ENCODE measurements at places on chromosomes 5 and 9.

- no peak for DNase-seq
Measured at GRCh38 chr9:20264896-20265295, 357.4 kb downstream of the MLLT3 start.

DNA sequence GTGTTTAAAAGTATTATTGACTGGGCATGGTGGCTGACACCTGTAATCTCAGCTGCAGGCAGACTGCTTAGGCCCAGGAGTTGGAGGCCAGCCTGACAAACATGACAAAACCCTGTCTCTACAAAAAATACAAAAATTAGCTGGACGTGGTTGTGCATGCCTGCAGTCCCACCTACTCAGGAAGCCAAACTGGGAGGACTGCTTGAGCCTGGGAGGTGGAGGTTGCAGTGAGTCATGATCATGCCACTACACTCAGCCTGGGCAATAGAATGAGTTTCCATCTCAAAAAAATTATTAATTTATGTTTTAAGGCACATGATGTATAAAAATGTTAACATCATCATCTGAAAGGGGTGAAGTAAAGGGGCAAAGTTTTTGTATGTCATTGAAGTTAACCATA, 49.7 kb upstream of the FNIP1 start:
- peak; percentile 41 for DNase-seq

- no peak for DNase-seq
Measured at GRCh38 chr5:132008163-132008473, 3.3 kb downstream of the ACSL6 start.

DNA sequence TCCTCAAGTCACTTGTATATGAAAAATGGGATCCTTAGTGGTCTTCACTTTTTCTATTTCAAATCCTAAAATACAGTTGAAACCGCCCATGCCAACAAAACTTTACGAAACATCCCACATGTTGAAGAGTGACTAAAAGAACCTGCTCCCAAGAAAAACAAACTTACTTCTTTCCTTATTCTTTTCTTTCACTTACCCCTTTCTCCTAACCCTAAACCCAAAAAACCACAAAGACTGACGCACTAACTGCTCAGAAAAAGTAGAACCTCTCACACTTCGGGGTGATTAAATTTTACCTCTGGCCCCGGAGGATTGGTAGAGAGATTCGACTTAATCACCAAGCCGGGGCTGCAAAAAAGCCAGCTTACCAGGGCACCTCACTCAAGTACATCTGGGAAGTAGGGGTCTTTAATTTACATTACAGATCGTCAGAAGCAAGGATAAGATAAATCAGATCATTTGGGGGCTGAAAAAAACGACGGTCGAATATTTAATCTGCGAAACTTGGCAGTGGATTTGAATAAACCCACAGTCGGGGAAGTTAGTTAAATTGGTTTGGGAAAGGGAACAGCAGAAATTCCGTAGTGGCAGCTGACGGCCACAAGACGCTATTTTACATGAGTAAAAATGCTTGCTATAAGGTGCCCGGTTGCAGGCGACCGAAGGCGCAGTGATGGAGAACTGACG, 1.3 kb downstream of the CDO1 start:
- DNase-seq, result peak; percentile 10

DNA sequence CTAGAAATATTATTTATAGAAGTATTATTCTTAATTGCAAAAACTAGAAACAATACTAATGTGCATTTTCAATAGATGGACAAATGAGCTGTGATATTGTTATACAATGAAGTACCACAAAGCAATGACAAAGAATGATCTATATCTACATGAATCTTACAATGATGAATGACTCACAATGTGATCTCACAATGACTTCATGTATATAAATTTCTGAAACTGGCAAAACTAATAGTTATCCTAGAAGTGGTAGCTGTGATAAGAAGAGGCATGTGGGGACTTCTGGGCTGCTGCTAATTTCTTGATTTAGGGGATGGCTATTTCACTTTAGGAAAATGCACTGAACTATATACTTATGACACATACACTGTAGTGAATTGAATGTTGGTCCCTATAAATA, 396.0 kb upstream of the ZNF608 start:
- no peak for DNase-seq

DNA sequence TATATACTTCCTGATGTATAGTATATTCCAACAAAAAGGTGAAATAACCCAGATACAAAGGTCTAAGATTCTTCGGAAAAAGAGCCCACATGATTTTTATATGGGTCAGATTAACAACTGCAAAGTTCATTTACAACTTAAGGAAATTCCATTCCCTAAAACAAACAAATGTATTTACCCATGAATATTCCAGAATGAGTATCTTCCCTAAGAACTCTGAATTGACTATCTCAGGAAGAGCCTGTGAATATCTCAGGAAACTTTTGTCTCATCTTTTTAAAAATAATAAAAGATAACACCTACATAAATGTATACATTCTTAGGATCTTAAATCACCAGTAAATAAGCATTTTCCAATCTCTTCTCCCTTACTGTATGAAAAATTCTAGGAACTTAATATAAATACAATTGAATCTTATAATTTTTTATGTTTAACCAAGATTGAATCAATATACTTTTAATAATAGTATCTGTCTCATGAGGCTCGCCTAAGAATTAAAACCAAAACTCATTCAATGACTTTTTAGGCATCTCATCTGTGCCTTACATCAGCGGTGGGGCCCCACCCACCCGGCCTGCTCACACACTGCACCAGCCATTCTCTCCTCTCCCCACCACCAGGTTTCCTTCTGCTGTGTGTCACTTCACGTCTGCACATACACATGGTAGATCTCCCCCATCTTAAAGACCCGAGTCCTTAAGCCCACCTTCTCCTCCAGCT, 78.1 kb downstream of the RAPGEF1 start:
- DNase-seq, result no peak

- DNase-seq, result peak; percentile 96
Measured at GRCh38 chr9:121246821-121247561, 21.0 kb upstream of the GSN start.

DNA sequence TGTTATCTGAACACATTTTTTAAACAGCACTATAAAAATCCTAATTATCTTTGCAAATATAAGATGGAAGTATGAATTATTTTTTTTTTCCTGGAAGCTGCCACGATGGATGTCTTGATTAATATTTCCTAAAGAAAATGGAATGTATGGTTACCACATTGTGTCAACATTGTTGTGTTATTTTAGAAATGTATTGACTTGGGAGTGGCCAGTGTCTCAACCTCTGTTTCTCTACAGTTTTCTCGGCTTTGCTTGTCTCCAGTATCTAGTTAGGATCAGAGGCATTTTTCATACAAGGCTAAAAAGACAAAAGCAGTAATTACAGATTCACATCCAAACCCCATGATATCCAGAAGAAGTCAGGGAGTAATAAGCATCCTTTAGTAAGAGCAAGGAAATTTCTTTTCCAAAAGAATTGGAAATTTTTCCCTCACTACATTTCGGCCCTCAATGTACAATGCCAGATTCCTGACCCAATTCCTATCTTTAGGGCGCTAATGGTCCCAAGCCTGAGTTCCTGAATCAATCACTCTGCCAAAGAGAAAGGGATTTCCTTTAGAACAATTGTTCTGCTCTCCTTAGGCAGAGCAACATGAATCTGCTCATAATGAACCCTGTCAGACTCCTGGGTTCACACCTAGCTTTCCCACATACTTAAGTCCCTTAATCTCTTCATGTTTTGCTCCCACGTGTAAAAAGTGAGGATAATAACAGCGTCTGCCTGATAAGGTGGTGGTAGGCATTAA, 111.7 kb downstream of the EDIL3 start:
- no peak for DNase-seq

GRCh38 chr5:80255431-80255810, 427 bp downstream of the SERINC5 start:
- peak; percentile 76 for DNase-seq

DNA sequence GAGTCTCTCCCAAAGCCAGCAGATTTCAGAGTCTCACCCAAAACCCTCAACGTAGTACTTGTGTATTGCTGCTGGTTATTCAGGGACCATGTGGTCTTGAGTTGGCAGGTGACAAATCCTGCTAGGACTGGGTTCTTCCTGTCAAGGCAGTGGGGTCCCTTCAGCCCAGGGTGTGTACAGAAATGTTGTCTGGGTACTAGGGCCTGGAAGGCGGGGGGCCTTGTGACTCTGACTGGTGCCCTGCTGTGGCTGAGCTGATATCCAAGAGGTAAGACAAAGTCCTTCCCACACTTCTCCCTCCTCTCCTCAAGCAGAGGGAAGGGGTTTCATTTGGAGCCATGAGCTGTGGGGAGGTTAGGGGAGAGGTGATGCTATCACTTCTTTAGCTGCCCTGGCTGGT, 58.8 kb downstream of the GABRA6 start:
- DNase-seq, result no peak

DNA sequence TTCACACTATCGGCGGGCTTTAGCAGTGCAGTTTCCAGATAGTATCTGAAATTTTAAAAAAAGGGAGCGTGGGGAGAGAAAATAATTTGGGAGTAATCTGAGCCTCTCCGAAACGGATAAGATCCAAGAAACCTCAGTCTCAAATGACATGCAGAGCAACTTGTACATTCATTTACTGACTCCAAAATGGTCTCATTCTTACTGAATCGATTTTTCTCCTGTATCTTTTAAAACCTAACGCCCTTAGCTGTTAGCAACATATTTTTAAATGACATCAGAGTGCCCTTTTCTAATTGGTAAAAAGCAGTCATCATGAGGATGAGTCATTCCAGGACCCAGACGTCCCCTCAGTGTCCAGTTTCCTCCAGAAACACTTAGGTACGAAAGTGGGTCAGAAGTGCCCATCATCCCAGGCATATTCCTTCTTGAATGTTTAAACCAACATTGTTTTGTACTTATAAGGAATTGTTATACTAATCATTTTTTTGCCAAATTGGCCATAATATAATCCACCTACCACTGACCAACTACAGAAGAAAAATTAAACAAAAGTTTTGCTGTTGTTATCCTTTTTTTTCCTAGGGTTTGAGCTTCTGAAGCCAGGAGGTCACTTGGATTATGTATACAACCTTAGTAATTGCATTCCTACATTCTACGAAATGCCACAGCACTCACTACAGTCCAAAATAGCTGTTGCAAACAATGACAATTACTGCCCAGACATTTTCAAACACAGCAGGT, 354.4 kb downstream of the ADAMTS6 start:
- DNase-seq, result no peak

DNA sequence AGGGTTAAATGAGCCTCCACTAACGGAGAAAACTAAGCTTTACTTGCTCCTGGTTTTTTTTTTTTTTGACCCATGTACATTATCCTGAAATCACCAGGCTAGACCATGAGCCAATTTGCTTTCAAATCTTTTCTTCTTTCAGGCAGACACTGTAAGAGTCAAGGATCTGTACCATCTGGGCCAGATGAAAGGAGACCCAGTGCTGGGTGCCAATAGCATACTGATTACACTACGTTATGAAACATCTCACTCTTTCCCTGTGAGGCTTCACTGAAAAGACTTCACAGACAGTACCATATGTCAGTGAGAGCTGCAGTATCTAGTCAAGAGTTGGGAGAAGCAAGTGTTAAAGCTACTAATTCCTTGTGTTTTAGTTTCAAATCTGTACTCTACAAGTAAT, 161.2 kb upstream of the PTPRD start:
- no peak for DNase-seq

DNA sequence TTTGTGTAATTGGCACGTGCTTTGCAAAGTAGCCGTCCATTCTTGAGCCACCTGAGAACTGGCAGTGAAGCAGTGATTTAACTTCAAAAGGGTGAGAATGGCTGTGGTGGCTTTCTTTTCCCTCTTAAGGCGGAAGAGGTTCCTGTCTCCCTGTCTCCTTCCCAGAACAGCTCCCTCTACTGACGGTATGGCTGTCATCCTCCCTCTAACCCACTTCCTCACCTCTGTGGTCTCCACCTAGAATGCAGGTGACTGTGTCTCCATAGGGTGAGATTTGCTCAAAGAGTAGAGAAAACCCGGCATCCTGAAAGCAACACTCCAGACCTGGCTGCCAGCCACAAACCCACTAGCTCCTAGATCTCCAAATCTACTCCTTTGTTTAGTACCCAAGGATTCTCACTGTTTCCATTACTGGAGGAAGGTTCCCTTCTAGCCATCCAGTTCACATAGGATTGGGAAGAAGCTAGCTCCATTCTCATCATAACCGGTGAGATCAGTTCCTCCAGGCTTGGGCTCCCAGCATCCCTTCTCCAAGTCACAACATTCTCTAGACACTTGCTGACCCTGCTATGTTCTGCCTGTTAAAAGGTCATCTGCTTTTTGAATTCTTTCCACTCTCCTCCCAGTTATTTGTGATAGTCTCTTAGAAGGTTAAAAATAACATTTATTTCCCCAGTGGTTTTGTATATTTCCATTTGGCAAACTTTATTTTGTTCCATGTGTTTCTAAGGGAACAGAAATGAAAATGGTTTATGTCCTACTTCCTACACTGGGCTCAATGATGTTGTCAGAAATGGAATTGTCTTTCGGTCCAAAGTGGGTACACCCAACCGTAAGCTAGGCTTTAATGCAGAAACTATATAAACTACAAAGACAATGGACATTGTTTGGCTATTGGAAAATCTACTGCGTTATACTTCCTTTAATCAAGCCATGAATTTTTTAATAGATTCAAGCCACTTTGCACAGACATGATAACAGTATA, 269.4 kb downstream of the CWC27 start:
- DNase-seq, result no peak

DNA sequence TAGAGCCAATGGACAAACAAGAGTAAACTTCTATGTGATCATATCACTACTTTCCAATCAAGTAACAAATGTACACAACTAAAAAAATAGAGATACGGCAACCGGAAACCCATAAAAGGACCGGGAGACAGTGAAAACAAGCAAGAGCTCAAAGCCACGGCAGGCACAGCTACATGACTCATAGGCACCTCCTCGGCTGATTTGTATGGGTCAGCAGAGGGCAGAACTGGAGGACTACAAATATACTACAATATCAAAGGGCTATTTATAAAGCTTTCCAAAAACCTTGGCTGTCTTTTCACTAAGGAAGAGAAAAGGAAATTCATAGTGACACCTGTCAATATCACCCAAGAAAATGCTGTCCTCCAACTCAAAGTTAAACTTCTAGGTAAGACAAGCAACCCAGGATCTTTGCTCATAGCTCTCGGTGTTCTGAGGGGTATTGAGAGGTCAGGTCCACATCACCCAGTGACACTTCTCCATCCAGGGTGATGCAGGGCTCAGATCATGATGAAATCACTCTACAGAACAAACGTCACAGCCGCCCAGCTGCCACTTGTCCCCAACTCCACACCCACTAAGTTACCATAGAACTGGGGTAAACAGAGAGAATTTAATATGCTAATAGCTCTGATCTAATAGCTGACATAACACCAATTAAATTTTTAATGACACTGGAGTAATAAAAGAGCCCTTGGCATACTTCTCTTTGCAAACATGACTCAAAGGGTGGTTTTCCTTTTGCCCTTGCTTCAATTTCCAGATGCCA, 41.3 kb downstream of the PFDN1 start:
- DNase-seq, result peak; percentile 86

GRCh38 chr5:120454094-120454798, 9.9 kb upstream of the PRR16 start:
- no peak for DNase-seq

DNA sequence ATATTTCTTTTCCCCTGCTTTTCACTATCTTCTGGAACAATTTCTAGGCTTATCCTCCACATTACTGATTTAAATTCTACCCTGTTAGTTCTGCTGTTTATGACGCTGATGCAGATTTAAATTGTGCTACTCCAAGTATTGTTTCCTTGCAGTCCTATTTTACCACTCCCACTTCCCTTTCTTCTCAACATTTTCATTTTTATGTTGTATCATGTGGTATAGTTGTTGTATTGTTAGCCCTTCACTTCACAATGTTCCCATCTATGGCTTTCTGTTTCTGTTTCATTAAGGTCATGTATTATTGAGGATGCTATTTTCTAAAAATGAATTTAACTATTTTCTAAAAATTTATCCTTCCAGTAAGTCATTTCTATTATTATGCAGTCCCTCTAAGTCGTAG, 254.4 kb downstream of the NDUFS4 start:
- DNase-seq, result no peak

- DNase-seq, result peak; percentile 27
Measured at GRCh38 chr5:135921388-135921787, 25.7 kb upstream of the IL9 start.

Data from suppressor macrophage (primary cell).